ENCODE measurements at places on chromosomes 1 and 21. TPM values are rescaled to one million over a fixed set of nuclear protein-coding genes. Genes with fewer than 3 reads are reported as not detected.
A peak's percentile ranks its signal among the peaks of the same experiment; 100 is the strongest.

Gene KCNE2
- polyA plus RNA-seq, result not detected

Gene CHIA
- not detected for polyA plus RNA-seq

Gene TDRD5
- polyA plus RNA-seq, result not detected

Gene C1orf87
- not detected for polyA plus RNA-seq

Gene MCOLN3
- 5.5 TPM for polyA plus RNA-seq

Gene CFHR3
- polyA plus RNA-seq, result not detected

Gene OR10Z1
- polyA plus RNA-seq, result not detected

Gene LAMTOR2
- 96.0 TPM for polyA plus RNA-seq

Gene ADGRL4
- not detected for polyA plus RNA-seq

Gene ELOA
- 31.8 TPM for polyA plus RNA-seq

Gene RNU1-2
- not detected for polyA plus RNA-seq

GRCh38 chr21:42317341-42317741, 2.1 kb upstream of the TFF3 start:
- no peak for DNase-seq

DNA sequence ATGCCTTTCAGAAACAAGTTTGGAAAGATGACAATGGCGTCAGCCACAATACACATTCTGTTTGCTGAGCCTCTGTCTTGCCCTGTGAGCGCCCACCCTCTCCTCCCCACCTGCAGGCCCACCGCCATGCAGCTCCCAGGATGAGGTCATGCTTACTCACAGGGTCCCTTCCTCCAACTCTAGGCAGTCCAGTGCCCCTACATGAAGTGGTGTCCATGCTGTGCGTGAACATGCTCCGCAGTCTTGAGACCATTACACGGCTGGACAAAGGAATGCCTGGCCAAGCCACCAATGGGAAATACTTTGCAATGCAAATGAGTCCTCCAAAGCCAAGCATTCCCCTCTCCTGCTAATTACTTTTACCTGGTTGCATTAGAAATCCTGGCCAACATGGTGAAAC, 92.2 kb downstream of the CD58 start:
- no peak for DNase-seq

- DNase-seq, result peak; percentile 30
These were observed 32.7 kb upstream of the ATP5PO start for GRCh38 chr21:33948096-33948950.

DNA sequence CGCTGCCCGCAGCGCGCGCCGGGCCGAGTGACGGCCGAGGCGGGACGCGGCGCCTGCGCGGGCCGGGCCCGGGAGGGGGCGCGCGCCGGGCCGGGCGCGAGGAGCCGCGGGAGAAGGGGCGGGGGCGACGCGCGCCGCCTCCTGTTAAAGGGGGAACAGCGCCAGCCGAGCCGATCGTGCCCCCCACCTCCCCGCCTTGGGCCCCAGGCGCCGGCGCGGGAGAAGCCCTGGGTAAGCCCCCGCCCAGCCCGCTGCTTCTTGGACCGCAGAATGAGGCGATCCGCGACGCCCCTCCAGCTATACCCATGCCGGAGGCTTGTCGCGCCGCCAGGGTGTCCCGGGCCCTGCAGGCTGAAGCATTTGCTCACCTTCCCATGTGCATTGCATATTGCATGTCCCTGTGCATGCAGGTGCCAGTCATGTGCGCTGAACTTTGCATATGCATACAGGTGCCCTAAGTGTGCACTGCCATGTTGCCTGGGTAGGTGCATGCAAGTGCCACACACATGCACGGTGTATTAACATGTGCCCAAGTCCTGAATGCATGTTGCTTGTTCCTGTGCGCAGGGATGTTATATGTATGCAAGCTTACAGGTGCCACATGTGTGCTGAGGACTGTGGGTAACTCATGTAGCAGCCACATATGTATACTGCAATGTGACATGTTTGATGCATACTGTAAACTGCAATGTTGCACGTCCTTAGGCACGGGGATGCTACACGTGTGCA, at the start of gene ADGRB2:
ADGRB2 (minus strand) TSS at position 29 of the 729 bp plus-strand sequence. CDS start 7,119 bp downstream, outside the sequence.
- DNase-seq, result no peak

DNA sequence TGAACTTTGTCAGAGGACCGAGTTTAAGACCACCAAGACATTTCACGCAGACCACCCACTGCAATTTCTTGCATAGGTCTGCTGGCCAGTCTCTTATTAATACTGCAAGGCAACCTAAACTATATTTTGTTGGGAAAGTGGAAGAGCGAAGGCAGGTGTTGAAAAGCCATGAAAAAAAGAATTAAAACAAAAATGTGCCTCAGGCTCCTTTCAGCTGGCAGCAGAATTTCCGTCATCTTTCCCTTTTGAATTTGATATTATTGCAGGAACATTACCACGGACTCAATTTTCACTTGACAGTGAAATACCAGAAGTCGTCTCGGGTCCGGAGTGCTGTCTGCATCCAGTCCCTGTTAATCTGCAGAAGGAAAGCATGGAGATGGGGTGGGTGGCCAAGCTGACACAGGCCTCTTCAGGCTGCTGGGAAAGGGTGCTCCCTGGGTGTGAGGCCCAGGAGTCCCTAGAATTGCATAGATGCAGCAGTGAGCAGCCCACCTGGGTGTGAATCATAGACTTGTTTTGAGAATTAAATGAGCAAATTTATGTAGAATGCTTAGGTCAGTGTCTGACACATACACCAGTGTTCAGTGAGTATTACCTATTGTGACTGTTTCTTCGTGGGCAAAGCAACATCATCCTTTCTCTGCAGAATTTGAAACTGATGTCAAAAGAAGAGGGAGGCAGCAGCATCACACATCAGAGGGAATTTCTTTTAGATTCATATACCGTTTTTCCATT, 150.7 kb downstream of the PBX1 start:
- no peak for DNase-seq

DNA sequence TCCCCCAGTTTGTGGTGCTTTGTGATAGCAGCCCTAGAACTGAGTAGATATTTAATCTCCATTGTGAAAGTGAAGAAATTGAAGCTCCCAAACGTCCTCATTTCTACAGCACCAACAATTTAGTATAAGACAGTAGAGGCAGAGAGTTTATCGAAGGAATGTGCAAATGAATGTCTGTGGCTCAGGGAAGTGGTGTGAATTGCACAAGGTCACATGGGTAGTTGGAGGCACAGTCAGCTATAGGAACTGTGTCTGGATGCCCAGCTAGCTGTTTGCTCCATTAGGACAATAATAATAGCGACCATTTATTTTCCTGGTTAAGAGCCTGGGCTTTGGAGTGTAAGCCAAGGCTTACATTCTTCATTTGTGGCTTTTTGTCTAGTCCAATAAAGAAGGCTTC, 144.4 kb upstream of the USP24 start:
- DNase-seq, result no peak

- DNase-seq, result no peak
These were observed 45.4 kb upstream of the PCBP3 start for GRCh38 chr21:45598109-45598508.

DNA sequence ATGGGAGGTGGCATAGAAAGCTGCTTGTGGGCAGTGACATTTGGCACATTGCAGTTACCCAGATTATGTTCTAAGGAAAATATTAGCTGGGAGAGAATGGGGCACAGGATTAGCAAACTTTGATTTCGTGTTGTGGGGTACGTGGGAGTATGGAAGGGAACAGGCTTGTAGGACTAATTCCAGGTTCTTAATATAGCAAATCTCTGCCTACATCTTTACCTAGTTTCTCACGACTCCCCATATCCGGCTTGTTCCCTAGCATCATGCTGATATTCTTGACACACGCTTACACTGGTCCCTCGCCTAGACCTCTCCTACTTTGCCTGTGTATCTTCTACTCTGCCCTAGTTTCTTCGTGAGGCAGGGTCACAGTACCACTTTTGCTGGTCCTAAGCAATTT, 293.9 kb upstream of the PLXNA2 start:
- DNase-seq, result no peak

GRCh38 chr1:92747735-92748134, 37.2 kb downstream of the EVI5 start:
- no peak for DNase-seq

DNA sequence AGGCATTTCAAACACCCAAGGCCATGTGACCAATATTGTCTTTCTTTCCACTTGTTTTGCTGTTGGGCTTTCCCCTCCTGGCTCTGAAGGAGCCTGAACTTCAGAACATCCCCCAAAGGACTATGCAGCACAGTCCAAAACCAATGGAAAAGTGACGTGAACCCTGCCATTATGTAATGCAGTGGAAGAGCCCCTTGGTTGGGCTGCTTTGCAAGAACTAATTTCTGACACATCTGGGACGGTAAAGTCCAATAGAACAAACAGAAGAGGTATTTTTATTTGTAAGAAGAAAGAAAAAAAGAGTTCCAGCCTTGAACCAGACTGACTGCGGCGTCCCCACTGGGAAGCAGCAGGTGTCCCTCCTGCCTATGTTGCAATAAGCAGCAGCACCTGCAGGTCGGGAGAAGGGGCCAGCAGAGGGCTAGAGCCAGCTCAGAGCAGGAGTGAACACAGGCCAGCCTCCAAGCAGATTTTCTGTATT, 116.7 kb downstream of the CDC7 start:
- no peak for DNase-seq

DNA sequence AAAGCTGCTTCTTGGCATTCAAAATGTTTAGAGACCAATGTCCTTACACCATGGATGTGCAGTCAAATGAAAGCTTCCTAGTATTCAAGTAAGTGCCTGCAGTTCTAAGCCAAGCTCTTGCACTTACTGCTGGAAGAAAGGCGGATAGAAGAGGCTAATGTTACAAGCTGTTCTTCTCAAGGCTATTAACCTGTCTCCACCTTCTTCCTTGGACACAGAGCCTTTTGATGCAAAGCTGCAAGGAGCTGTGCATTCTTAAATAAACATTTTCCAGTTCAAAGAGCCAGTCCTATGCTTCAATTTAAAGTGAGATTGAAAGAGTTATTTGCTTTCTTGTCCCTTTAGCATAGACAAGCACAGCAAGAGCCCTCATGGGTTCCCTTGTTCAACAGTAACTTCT, 167.9 kb upstream of the RUNX1 start:
- DNase-seq, result no peak

- DNase-seq, result no peak
These were observed 61.8 kb downstream of the EXTL2 start for GRCh38 chr1:100832694-100833428.

DNA sequence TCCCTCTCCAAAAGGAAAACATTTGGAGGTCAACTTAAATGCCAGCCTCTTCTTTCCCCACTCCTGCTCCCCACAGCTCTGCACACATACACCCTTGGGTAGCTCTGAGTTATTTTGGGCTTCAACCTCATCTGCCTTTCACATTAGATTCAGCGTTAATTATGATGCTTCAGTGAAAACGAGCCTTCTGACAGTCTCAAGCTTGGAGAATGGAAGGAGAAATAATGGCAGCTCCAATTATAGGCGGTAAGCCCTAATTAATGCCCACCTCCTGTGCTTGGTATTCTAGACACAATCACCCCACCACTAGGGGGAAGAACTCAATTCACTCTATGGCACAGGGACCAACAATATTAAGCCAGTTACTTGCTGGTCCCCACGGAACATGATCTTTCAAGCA, 397.9 kb downstream of the BRINP2 start:
- DNase-seq, result no peak

- DNase-seq, result no peak
These were observed 333.3 kb upstream of the ZRANB2 start for GRCh38 chr1:71414179-71414578.

GRCh38 chr1:203408486-203409481, 57.9 kb upstream of the FMOD start:
- DNase-seq, result no peak

- no peak for DNase-seq
These were observed 386.4 kb downstream of the LMO4 start for GRCh38 chr1:87715052-87715451.

- DNase-seq, result no peak
These were observed 3.3 kb upstream of the ZBTB18 start for GRCh38 chr1:244047621-244048255.

DNA sequence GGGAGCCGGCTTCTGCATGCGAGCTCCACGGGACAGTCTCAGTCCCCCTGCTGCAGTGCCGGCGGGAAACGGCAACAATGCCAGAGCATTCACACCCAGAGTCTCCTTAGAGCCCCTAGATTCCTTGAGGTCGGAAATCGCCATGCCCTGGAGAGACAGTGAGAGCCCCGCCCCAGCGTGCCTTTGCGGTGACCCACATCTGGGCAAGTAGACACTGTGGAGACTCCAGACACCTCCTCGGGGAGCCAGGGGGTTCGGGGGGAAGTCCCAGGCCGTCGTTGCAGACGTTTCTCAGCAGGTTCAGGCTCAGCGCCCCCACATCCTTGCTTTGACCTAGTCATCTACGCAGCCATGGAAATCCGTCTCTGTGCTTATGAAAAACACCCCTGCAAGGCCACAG, 81.3 kb upstream of the ARHGEF16 start:
- no peak for DNase-seq

DNA sequence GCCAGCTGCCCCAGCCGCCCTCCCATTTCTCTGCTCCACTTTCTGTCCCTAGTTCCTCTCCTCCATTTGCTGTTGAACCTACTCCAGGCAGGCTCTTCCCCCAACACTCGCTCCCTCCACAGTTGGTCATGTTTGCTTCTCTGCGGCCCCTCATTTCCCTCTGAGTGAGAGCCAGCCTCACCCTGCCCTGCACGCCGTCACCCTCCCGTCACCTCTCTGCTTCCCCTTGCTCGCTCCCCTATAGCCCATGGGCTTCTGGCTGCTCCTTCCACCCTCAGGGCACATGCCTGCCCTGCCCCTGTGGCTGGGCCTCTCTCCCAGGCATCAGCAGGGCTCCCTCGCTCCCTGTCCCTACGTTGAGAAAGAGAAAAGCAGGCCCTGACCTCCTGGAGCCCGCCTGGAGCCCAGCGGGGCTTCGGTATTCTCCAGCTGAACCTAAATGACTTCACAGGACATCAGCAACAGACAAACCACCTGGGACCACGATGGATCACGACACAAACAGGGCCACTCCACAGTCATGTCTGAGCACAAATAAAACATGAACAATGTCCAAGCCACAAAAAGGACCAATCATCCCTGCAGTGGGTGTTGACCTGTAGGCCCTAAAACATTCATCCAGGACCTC, 13.3 kb upstream of the THEMIS2 start:
- DNase-seq, result no peak

DNA sequence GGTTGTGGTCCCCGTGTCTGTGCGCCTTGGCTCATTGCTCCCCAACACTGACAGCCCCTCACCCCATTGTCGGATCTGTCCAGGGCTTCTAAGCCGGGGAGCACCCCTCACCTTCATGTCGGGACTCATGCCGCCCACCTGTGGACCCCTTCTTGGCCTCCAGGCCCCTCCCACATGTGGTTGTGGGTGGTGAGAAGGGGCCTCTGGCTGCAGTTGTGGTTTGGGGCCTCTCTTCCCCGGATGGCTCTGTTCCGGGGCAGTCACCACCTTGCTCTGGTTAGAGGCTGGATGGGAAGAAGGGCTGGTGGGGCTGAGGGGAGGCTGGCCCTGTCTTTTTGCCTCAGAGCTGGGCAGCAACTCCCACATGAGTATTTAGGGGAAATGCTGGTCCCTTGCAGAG, 158.6 kb upstream of the C1orf174 start:
- no peak for DNase-seq

DNA sequence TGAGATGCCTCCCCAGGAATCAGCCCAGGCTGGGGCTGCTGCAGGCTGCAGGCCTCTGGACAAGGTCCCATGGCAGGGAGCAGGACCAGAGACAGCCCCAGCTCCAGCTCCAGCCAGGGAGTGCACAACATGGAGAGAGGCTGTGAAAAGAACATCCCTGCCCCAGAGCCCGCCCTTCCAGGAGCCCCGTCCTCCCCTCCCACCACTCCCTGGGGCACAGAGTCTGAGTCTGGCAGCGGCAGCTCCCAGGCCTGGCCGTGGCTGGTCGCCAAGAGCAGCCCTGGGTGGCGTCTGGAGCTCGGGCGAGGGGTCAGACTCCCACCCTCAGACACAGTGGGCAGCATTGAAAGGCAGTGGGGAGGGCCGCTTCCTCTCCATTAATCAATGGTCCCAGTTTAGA, 37.8 kb downstream of the MEGF6 start:
- DNase-seq, result no peak

All from keratinocyte (primary cell).